ENCODE measurements at places on chromosomes 5 and 9.

DNA sequence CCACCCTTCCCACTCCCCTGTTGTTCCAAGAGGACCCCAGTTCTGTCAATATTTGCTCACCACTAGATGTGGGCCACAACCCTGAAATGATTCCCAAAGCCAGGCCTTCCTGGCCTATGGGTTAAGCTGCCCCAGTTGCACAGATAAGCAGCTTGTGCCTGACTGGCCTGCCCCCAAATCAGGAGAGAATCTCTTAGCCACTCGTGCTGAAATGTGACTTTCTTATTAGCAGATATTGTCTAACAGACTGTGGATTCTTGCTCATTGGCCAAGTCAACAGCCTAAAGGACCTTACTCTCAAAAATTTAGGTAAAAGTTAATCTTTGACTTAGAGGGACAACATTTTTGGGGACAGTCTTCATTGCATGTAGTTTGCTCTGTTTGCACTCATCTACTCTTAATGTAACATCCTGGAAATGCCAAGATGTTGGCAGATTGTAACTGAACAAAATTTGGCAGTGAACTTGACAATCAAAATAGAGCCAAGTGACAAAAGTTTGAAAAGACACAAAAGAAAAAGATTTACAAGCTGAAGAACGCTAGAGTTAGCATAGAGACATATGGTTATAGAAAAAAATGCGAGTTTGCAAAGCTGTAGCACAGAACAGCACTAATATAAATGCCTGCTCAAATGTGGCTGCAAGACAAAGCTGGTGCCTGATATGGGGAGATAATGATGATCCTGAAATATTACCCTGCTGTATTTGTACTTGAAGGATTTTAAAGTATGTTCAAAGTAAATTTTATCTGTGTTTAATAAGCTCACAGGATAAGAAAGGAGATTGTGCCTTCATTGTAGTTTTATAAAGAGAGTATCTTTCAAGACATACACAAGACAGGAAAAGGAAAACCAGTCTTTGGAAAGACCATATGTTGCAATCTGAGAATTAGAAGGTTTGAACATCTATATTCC, 29.0 kb upstream of the FSD1L start:
- no peak for DNase-seq

DNA sequence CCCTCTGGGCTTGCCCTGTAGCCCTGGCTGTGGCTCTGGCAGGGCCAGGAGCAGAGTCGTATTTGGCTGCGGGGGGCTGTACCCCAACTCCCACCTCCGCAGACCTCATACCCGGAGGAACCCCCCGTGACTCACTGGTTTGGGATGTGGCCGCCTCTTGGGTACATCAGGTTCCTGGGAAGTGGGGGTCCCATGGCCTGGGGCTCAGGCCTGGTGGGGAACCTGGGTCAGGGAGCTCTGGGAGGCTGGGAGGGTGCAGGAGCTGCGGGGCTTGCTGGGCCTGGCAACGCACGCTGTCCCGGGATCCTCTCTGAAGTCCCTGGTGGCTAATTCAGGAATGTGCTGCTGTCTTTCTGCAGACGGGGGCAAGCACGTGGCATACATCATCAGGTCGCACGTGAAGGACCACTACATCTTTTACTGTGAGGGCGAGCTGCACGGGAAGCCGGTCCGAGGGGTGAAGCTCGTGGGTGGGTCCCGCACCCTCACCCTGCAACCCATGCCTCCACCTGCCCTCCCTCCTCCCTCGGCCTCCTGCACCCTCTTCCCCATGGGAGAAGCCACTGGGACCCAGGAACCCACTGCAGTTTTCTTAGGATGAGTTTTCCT, 2.4 kb downstream of the LCN1 start:
- DNase-seq = no peak

- DNase-seq = no peak
These were observed 3.0 kb upstream of the CEL start for GRCh38 chr9:133058550-133059320.

DNA sequence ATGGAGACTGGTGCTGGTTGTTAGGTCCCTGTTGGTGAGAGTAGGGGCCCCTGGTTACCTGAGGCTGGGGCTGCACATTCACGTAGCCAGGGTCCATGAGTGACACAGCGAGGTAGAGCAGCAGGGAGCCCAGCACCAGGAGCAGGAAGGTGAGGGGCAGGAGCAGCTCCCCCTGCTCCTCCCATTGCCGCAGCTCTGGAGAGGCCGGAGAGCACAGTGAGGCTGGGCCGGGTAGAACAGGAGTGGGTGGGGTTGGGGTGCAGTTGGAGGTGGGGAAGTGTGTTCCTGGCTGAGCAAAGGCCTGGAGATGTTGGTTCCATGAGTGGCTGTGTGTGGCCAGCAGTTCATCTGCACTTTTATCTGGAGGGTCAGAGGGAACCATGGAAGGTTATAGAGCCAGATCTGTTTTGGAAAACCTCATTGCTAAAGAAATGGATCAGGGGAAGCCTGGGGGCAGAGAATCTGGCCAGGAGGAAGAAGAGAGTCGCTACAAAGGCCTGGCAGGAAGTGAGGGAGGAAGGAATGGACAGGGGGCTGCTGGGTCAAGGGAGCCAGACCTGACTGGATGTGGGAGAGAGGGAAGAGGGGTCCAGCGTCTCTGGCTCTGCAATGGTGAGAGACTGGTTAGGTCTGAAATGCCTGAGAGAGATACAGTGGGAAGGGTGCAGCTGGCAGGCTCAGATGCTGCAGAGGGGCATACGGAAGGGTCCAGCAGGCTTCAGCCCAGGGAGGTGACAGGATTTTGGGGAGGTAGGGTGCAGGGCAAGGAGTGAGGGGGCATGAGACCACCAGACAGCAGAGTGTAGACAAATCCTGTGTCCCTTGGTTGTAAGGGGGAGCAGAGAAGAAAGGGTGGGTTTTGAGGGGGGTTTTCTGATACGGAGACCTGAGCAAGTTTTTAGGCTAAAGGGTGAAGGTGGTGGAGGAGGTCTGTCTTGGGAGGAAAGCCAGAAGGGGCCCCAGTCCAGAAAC, 1.3 kb downstream of the ZDHHC12 start:
- no peak for DNase-seq

GRCh38 chr5:17670353-17670752, 36.1 kb downstream of the TAF11L14 start:
- no peak for DNase-seq

DNA sequence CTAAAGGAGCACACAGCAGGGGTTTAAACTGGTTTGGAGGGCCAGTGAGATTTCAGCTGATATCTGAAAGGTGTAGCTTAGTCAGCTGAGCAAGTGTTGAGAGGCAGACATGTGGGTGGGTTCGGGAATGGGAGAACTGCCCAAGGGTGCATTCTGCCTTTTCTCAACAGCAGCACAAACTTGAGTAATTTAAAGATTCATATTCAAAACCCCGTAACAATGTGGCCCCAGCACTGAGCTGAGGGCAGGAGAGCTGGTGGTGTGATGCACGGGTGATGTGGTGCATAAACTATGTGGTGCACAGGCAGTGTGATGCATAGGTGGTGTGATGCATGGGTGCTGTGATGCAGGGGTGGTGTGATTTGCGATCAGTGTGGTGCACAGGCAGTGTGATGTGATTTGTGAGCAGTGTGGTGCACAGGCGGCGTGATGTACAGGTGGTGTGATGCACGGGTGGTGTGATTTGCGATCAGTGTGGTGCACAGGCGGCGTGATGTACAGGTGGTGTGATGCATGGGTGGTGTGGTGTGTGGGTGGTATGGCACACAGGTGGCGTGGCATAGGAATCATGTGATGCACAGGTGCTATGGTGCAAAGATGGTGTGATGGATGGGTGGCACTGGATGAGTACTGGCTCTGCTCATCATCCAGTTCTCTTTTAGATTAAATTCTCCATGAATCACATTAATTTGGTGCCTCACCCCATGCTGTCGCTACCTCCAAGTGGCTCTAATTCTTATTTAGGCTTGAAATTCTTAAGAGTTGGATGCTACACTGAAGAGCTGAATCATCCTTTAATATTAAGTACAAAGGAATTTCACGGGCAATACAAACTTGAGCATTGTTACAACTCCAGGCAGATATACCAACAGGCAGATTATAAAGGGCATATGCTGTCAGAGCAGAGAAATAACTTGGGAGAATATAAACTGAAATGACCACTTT, 53.6 kb downstream of the DAP start:
- no peak for DNase-seq

- DNase-seq = no peak
These were observed 199.4 kb upstream of the ST8SIA4 start for GRCh38 chr5:101102506-101102905.

DNA sequence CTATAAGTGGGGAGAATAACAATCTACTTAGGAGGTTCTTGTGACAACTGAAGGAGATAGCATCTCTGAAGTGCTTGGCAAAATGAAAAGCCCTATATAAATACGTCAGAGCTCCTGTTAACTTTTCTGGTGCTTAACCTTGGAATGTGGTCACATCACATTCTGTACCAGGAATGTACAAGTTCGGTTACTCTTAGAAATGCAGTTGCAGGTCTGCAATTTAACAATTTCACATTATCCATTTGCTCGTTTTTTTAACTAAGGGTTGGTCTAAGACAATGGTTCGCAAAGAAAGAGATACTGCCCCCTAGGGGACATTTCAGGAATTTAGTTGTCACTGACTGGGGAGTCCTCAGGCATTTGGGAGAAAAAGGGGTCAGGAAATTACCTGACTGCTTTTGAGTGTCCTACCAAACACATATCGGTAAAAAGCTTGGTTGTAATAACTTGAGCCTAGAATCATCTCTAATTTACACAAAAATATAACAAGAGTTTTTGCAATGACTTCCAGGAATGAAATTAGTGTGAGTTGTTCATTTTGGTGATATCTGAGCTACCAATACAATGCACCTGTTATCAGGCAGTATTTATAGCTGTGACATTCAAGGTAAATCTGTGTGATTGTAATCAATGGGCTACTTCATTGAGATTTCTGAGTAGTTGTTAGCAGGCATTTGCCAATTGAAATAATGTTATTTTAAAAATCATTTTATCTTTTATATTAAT, 5.4 kb upstream of the HBEGF start:
- DNase-seq = no peak

GRCh38 chr9:85186218-85186585, 516.7 kb downstream of the NTRK2 start:
- DNase-seq = no peak

GRCh38 chr9:114318416-114318815, 4.5 kb upstream of the ORM1 start:
- no peak for DNase-seq

DNA sequence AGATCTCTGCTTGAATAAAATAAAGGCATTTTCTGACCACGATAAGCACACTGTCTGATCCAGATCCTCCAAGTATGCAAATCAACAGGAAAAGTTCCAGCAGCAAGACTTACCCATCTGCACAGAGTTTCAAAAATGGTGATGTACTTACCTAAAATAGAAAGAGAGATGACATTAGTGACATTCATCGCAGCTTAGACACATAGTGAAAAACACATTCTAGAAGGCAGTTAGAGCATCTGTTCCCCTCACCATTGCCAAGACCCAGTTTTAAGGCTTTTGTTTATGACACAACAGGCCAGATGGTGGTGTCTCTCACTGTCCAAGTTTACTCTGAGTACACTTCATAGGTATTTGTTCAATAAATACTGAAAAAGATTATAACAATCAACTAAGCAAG, 207.7 kb downstream of the PDE4D start:
- DNase-seq = no peak

DNA sequence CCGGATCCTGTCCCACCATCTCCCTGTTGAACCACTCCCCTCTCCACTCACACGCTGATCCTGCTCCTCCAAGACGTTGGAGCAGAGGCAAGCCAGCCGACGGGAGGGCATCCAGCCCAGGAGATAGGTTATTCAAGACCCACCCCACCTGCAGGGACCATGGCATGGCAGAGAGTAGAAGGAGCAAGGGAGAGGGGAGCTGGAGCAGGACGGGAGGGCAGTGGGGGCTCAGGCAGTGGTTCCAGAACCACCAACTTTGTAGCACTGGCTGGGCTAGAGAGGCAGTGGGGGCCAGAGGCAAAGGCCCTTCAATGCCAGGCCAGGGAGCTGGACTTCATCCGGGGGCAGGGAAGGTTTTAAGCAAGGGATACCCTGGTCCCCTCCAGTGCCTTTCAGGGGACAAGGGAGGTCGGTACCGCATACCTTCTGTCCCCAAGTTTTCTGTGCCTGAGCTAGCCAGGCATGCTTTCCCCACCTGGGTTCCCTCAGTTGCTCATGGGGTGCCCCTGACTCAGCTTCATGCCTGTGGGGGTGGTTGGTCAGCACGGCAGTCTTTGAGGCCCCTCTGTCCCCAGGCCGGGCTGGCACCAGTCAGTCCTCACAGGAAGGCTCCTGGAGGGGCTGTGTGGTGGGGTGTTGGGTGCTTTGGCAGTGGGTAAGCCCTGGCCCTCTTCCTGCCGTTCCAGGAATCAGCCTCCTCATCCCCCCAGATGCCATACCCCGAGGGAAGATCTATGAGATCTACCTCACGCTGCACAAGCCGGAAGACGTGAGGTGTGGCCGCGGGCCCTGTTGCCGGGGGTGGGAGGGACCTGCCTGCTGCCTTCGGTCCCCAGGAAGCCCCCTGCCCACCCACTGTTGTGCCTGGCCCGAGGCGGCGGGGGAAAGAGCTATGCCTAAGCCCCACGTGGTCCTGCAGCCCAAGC, 22.4 kb downstream of the HK3 start:
- DNase-seq = no peak

GRCh38 chr9:84169240-84169639, 171.3 kb downstream of the SLC28A3 start:
- DNase-seq = no peak

DNA sequence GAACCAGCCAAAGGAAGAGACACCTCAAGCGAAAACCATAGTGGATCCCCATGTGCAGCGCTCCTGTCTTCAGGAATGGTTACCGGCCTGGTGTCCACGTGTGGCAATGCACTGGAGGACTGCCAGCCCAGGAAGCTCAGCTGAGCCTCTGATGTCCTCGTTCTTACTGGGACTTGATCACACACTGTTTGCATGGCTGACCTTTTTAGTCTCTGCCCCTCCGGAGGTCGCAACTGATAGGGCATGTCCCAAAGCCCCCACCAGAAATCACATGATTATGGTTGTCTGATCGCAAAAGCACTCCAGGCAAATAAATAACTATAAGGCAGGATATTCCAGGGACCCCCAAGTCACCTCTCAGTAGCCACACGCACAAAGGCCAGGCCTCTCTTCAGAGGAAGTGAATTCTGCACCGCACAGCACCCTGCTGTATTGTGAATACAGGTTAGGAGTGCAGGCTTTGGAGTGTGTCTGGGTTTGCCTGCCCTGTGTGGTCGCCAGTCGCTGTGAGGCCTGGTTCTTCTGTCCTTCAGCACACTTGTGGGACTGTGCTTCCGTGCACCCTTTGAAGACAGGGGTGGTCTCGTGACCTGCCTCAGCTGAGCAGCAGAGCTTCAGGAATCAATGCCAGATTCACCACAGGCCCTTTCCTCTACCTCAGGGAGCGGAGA, 13.4 kb upstream of the HABP4 start:
- DNase-seq = no peak

- DNase-seq = no peak
These were observed 22.2 kb upstream of the JADE2 start for GRCh38 chr5:134503088-134503936.

Data from substantia nigra (tissue), 51 donors.